ENCODE measurements at places on chromosomes 3 and 15.

- DNase-seq: no peak
Measured at GRCh38 chr3:173892547-173892946, 495.0 kb downstream of the NLGN1 start.

DNA sequence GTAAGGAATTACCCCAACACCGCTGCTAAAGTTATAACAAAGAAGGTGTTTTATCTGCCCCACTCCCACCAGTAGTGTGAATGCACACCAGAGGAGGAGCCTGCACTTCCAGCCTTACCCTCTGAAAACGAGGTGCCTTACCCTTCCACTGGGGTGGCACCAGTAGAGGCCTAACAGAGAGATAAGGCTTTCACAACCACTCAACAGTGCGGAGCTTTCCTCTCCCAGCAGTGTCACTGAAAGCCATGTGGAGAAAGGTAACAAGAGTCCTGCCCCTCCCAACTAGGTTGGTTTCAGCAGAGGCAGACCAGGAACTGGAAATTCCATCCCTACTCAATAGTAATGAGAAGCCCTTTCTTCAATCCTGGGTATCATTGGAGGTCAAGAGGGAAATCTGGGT is 539.2 kb downstream of the VGLL3 start:
- no peak for DNase-seq

- DNase-seq: peak; percentile 22
Measured at GRCh38 chr3:127428344-127428997, 140.6 kb upstream of the PRR20G start.

DNA sequence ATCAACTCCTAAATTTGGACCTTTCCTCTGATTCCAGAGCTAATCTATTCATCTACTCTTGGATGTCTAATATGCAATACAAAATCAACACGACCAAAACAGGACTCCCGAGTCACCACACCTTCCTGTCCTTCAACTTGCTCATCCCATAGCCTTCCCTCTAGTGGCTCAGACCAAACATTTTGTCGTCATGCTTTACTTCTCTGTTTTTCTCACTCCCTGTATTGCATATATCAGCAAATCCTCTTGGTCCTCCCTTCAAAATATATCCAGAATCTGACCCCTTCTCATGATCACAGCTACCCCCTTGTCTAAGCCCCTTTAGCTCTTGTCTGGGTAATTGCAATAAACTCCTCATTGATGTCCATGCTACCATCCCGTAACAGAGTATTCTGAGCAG is 30.5 kb upstream of the DCP1A start:
- DNase-seq: no peak

GRCh38 chr15:71541746-71542145 is 268.6 kb upstream of the NR2E3 start:
- no peak for DNase-seq

DNA sequence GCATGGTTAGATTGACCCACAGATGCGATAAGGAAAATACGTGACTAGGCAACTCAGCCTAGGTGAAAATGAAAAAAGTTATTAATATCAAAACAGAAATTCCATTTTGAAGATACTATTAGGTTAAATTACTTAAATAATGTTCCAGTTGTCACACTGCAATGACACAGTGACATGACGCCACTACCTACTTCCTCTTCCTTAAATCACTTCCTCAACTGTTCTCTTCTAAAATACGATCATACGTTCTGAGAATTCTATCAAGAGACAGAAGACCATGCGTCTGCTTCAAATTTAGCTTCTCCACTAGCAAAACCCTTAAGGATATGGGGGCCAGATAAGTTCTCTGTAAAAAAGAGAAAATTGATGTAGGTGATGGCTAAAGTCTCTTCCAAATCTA is 18.2 kb downstream of the CMTM6 start:
- DNase-seq: no peak

Data from right lobe of liver (tissue), 6 donors.